ENCODE measurements at places on chromosomes 6 and 20.

- no peak for DNase-seq
Observed at GRCh38 chr6:155420492-155420891, 35.1 kb downstream of the NOX3 start.

- no peak for DNase-seq
Observed at GRCh38 chr6:16421462-16421960, 183.1 kb downstream of the GMPR start.

GRCh38 chr6:42502127-42502526, 50.4 kb upstream of the TRERF1 start:
- no peak for DNase-seq

DNA sequence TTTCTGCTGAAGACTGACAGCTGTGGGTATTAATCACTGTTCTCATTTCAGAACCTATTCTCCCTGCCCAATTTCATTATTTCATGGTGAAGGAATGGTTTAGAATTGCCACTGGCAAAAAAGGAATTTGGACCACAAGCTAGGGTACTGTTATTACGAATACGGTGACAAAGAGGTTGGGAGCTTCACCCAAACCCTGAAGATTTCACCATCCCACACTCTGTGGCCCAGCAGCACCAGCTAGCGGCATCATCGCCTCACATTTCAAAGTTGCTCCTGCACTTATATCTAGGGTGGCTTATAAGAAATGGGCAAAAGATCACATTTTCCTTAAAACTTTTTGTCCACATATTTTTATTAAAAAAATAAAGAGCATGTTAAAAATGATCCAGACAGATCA, 236.1 kb downstream of the SYNDIG1 start:
- DNase-seq = no peak

GRCh38 chr6:3871515-3871914, 22.3 kb downstream of the FAM50B start:
- DNase-seq = no peak

- no peak for DNase-seq
Observed at GRCh38 chr20:23294671-23295070, 55.9 kb upstream of the NXT1 start.

- DNase-seq = no peak
Observed at GRCh38 chr6:97102145-97102790, 177.7 kb downstream of the KLHL32 start.

- DNase-seq = peak; percentile 84
Observed at GRCh38 chr6:87731818-87732661, 30.0 kb upstream of the AKIRIN2 start.

DNA sequence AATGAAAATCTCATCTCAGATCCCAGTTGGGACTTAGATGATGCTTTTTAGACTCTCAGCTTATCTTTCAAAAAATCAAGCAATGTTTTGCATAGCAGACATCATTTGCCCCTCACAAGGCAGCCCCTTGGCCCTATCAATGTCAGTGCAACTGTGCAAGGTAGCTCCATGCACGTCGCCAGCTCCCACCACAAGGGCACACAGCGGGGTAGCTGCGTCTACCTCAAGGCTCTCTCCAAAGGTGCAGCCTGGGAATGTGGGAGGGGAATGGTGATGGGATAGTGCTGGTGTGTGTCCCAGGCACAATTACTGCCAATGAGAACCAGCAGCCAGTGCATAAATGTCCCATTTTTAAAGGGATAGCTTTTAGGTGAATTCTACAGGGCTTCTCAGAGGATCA, 137.5 kb upstream of the SYNDIG1 start:
- DNase-seq = no peak

DNA sequence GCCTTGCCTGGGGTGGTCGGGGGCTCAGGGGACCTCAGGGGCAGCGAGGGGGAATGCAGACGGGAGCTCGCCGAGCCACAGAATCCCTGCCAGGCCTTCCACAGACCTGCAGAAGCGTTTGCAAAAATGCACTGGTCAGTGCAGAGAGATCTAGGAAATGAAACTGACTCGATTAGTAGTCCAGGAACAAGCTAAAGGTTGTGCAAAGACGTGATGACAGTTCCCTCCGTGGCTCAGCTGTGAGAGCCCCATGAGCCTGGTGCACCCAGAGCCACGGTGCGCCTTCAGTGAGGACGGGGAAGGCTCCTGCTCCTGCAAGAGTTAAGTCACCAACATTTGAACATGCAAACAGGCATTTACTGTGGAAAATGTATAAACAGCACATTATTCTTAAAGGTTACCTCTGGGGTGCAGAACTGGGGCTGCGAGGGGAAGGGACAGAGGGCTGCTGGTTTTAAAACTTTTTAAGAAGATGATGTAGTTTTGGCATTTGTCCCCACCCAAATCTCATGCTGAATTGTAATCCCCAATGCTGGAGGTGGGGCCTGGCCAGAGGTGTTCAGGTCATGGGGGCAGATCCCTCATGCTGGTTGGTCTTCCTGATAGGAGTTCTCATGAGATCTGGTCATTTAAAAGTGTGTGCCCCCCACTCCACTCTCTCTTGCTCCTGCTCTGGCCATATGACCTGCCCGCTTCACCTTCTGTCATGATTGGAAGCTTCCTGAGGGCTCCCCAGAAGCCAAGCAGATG, 147.3 kb downstream of the DLL1 start:
- DNase-seq = no peak

DNA sequence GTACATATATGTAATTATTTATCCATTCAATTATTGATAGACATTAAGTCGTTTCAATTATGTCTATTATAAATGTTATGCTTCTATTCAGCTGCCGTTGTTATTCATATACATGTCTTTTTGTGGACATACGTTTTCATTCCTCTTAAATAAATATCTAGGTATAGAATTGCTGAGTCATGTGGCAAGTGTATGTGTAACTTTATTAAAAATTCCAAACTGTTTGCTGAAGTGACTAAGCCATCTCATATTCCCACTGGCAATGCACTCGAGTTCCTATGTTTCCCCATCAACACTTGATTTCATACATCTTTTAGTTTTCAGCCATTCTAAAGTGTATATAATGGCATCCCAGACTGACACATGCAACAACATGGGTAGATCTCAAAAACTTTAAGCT, 739.7 kb upstream of the POU3F2 start:
- DNase-seq = no peak

GRCh38 chr6:20632696-20633095, 98.4 kb downstream of the CDKAL1 start:
- DNase-seq = no peak

- no peak for DNase-seq
Observed at GRCh38 chr6:170080169-170080827, 210.6 kb downstream of the DLL1 start.

DNA sequence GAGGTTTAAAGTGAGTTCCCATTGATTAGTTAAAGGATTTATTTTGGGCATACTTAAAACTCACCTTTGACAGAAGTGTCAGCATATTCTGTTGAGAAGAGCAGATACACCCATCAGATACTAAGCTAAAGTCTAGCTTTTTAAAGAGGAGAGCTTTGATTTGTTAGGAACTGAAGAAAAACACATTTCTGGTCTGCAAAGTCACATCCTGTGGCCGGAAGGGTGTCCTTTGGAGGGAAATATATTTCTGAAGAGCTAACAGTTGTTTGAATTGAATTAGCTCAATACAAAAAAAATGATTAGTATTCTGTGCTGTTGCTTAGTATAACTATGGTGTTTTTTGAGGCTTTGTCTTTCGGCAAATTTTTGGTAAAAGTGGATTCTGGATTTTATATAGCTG, 302.7 kb downstream of the RFPL4B start:
- DNase-seq = no peak

- no peak for DNase-seq
Observed at GRCh38 chr6:120451508-120451907, 882.8 kb downstream of the TBC1D32 start.

GRCh38 chr6:115631028-115631427, 429.7 kb downstream of the FRK start:
- no peak for DNase-seq

GRCh38 chr6:162118706-162119105, 608.9 kb downstream of the PRKN start:
- DNase-seq = no peak
